ENCODE measurements at places on chromosomes 4 and X.

- DNase-seq = no peak
These were observed 35.3 kb downstream of the AREG start for GRCh38 chr4:74480267-74480666.

DNA sequence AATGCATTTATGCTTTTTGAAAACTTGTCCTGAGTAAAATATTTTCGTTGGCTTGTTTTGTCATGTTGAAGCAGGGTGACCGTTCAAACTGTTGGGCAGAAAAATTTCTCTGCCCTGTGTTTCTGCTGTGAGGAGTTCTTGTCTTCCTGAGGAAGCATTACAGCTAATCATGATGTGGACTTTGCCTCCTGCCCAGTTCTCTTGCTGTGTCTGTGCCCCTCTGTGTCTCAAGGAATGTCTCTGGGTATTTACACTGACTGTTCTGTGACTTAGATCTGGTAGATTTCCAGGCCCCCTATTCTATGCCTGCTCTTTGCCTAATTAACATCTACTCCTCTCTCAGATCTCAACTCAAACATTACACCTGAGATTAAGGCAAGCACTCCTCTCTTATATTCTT, 30.4 kb upstream of the RPL34 start:
- no peak for DNase-seq

DNA sequence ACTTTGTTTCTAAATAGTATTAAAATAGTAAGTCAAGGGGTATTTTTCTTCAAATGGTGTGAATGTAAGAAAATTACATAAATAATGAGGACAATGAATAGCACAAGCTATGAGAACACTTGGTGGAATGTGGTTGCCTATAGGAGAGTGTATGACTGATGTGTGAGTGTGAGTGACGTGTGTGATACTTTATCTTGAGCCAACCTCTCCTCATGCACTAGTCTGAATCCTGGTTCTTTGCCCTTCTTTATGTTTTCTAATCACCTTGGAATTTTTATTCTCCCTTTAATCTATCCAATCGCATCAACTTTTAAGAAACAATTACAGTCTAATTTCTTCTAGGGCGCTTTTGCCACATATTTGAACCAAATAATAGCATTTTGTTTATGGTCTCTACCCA, 98.2 kb downstream of the YIPF7 start:
- no peak for DNase-seq

DNA sequence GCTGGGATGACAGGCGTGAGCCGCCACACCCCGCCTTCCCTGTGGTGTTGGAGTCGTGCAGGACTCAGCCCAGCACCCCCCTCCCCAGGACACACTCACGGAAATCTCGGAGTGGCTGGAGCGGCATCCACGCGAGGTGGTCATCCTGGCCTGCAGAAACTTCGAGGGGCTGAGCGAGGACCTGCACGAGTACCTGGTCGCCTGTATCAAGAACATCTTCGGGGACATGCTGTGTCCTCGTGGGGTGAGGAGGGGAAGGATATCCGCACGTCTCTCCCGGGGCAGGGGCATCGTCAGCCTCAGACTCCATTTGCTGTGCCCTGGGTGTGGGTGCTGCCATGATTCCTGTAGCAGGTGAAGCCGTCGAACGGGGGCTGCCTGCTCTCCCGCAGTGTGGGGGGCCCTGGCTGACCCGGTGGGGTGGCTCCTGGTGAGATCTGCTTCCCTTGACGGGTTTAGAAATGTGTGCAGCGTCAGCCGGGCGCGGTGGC, 10.3 kb downstream of the PLCXD1 start:
- DNase-seq = no peak

DNA sequence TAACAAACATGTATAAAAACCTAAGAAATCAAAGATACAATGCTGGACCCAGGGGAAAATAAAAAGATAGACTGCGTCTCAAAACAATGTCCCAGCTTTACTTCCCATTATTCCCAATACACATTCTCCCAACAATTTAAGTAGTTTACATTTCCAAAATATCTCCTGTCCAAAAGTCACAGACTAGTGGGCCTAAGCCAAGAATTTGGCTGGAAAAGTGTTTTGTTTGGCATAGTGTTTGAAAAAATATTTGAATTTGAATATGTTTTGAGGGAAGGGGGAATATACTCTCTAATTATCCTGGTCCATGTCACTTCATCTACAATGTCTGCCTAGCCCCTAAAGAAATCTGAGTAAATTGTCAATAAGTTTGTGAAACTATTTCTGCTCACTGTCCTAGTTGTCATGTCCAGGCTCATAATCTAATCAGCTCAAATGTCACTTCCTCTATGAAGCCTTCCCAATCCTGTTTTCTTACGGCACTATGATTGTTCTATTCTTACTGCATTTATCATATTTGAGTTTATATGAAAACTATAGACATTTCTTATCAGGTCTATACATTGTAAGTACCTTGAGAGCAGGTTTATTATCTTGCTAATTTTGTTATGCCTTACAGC, 74.4 kb downstream of the SEC24D start:
- no peak for DNase-seq

GRCh38 chr4:31998807-31999206, 1278.6 kb downstream of the PCDH7 start:
- DNase-seq = no peak

- no peak for DNase-seq
These were observed 519.8 kb downstream of the TRIML1 start for GRCh38 chr4:188658958-188659522.

- peak; percentile 83 for DNase-seq
These were observed 173.9 kb upstream of the PGRMC2 start for GRCh38 chr4:128461291-128462102.

GRCh38 chrX:17848545-17849265, 12.4 kb downstream of the RAI2 start:
- DNase-seq = no peak

GRCh38 chrX:34658326-34658725, 1.2 kb upstream of the TMEM47 start:
- peak; percentile 76 for DNase-seq

DNA sequence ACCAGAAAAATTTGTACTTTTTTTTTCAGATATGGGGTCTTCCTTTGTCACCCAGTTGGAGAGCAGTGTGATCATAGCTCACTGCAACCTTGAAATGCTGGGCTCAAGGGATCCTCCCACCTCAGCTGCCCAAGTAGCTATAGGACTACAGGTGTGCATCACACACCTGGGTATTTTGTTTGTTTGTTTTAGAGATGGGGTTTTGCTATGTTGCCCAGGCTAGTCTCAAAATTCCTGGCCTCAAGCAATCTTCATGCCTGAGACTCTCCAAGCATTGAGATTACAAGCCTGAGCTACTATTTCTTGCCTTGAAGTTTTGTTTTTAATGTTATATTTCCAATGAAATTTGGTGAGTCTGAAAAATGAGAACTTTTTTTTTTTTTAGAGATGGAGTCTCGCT, 847.8 kb downstream of the TRIML1 start:
- DNase-seq = no peak

DNA sequence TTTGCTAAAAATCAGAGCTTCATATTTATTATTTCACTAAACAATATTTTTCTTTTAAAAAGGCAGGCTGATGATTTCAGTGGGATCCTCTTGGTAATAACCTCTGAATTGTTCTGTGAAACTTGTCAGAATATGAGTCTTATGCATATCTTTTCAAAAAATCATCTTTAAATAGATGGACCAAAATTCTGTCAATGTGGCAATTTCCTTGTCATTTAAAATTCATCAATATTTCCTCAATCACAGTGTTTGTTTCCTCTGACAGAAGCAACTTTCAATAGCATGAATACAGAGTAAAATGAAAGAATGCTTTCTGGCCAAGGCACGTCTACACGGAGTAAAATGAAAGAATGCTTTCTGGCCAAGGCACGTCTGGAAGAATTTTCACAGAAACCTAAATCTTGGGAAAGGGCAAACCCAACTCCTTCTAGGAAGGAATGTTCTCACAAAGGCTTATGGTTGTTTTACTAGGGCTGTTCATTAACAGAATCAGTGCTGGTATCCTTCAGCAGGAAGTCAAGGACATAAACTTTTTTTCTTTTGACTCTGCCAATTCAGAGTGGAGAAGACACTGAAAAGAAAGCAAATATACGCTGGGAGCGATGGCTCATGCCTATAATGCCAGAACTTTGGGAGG, 99.0 kb upstream of the GPR34 start:
- peak; percentile 63 for DNase-seq

DNA sequence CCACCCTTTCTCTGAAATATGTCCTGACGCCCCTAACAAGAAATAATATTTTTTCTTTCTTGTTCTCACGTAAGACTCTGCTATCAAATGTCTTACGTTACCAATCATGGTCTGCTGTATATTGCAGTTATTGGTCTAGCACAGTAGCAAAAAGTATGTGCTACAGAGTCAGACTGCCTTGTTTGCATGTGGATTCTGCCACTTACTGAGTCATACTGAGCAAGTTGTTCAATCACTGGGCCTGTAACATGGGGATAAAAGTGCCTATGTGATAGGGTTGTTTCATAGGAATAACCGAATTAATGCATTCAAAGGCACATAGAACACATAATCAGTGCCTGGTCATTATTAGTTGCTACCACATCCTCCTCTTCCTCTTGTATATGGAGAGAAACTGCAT, 14.1 kb downstream of the RPGR start:
- DNase-seq = peak; percentile 16

- peak; percentile 87 for DNase-seq
These were observed 648.7 kb upstream of the DIPK2B start for GRCh38 chrX:45849261-45849862.

DNA sequence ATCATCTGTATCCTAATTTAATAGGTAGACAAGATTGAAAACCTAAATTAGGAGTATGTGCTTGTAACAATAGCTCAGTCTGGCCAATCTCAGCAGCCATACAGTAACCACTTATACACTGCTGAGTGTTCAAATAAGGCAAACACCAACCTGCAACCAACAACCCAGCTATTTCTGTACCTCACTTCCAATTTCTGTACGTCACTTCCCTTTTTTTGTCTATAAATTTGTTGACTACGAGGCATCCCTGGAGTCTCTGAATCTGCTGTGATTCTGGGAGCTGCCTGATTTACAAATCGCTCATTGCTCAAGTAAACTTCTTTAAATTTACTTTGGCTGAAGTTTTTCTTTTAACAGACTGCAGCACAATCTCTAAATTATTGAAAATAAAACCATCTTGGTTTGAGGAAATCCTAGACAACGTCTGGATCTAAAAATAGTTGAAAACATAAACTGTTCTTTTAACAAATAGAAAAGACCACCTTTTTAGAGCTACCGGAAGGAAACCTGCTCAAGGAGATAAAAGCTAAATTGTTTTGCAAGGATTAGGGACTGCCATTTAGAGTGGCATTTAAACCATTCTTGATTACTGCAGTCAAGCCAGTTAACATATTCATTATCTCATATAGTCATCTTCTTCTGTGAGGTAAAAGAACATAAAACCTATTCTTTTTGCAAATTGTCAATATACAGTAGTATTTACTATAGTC, 778.1 kb downstream of the SH3BGRL start:
- no peak for DNase-seq

GRCh38 chrX:68932611-68933010, 103.8 kb downstream of the EFNB1 start:
- DNase-seq = no peak

DNA sequence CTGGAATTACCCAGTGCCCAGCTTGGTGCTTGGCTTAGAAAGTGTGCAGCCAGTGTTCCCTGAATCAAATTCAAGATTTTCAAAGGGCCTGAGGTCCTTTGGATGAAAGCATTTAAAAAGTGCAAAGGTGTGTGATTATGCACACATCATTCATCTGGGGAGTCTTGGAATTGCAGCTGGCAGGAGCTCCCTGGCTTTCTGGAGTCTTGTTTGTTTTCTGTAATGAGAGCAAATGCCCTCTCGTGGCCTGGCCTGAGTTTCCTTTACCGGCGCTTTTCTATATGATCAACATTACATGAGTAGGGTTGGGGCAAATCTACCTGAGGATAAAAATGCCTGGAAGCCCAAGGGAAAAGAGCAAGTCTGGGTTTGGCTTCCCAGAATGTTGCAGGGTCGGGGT, 24.6 kb upstream of the SORCS2 start:
- DNase-seq = no peak

- no peak for DNase-seq
These were observed 109.3 kb upstream of the KLHL13 start for GRCh38 chrX:118225711-118226428.

DNA sequence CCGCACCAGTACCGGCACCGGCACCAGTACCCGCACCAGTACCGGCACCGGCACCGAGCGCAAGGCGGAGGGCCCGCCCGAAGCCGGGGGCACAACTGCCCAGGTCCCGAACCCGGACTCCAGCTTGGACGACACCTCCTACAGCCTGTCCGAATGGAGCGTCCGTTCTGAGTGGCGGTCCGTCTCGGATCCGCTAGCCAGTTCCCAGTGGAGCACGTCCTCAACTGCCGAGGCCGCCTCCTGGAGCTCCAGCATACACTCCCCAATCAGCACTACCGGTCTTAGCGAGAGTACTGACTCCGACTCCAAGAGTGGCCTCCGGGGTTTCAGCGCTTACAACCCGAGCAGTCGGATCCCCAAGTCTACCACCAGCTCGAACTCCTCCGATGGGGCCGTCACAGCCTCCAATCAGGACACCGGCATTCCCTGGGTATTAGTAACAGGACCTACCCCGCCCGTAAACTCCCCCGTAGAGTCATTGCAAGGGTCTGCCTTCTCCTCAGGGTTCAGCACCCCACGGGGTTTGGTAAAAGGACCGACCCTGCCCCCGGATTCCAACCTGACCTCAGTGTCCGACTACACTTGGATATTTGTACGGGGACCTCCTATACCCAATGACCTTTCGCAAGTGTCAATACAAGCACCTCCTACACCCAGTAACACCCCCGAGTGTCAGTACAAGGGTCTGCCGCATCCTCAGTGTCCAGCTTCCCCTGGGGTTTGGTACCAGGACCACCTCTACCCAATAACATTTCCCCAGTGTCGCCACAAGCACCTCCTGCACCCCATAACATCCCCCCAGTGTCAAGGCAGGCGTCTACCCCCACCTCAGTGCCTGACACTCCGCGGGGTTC, 721 bp upstream of the MAOA start:
- peak; percentile 10 for DNase-seq

- DNase-seq = no peak
These were observed 102.4 kb downstream of the CPE start for GRCh38 chr4:165481053-165481835.

- peak; percentile 22 for DNase-seq
These were observed 28.5 kb downstream of the SRPX start for GRCh38 chrX:38192007-38192810.

- DNase-seq = no peak
These were observed 280.4 kb downstream of the DHX15 start for GRCh38 chr4:24303926-24304325.

DNA sequence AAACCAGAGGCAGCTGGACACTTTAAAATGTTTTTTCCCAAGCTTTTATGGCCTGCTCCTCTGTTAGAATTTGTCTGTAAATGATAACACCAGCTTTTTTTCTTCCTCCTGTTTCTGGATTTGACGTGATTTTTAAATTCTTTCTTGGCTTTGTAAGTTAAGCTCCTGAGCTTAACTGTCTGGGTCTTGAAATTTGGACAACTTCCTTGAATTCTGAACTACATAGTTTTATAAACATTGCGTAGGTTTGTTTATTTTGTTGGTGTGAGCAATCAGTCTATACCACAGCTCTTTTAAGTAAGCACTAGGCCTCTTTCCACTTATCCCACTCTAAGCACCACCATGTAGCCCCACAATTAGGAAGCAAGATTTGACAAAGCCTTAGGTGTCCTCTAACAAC, 144.4 kb upstream of the GUCY1A1 start:
- DNase-seq = no peak

Measured in AG10803 (cell line).